ENCODE measurements at places on chromosomes 12 and 14.

- no peak for DNase-seq
Observed at GRCh38 chr12:111121840-111122239, 201.5 kb upstream of the MYL2 start.

DNA sequence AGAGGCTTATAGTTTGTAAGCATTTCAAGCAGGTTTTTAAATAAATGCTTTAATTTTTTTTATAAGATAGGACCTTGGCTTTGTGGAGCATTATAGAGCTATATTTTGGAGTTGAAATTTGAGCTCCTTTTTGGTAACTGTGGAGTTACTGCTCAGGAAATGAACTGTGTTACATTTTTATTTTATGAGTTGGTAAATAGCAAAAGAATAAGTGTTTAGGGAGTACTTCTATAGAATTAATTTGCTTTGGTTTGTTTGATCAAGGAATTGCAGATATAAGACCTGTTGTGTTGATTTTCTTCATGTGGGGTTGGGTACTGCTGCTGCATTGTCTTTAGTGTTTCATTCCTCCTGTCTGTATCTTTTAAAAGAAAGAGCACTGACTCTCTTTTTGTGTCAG is 3.5 kb downstream of the ATP2A2 start:
- DNase-seq, result no peak

DNA sequence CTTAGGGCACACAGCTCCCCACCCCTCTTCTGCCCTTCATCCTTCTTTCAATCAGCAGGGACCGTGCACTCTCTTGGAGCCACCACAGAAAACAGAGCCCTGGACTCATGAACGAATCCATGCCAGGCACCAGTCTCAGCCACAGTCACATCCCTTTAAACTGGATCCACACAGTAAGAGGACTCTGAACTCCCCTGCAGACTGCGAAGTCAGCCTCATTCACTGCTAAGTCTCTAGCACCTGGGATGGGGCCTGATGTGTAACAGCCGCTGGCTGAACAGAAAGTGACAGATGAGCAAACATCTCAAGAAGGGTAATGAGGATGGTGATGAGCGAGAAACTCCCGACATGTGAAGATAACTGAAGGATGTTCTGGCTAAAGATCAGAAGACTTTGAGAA is 45.8 kb upstream of the IQSEC3 start:
- DNase-seq, result no peak

GRCh38 chr12:115341442-115341841 is 657.5 kb upstream of the TBX3 start:
- DNase-seq, result no peak

DNA sequence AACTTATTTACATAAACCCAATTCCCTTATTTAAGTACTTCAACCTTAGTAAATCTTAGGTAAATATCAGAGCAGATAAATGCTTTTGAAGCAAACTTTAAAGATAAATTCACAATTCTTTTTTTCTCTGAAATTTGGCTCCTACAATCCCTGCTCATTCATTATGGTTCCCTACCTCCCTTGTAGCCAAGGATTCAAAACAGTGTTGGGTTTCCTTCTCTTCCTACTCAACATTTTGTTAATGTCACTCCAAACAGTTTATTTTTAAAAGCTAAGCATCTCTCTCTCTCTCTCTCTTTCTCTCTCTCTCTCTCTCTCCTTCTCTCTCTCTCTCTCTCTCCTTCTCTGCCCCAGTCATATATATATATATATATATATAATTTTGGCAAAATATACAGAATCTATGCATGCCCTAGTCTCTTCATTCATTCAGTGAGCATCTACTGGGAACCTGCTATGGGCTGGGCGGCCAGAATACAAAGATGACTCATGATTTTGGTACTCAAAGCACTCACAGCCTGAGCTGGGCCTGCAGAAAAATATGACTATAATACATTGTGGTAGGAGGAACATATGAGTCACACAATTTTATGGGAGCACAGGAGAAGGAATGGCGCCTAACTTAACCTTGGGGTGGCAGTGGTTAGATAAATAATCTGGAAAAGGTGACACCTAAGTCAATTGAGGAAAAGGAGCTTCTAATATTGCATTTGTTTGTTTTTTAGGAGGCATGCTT is 123.7 kb upstream of the DHRS4 start:
- no peak for DNase-seq

- no peak for DNase-seq
Observed at GRCh38 chr12:11731455-11731854, 82.0 kb downstream of the ETV6 start.

- DNase-seq, result no peak
Observed at GRCh38 chr14:34496679-34497513, 34.9 kb upstream of the SPTSSA start.

DNA sequence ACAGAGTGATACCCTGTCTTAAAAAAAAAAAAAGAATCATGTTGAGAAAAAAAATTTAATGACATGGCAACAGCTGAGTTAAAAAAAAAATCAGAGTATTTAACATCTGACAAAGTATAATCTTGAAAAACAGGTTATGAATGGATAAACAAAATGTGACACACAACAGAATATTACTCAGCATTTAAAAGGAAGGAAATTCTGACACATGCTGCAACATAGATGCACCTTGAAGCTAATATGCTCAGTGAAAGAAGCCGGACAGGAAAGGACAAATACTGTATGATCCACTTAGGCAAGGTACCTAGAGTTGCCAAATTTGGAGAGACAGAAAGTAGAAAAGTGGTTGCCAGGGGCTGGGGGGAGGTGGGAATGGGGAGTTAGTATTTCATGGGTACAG is 19.4 kb upstream of the EIF2B2 start:
- DNase-seq, result no peak

DNA sequence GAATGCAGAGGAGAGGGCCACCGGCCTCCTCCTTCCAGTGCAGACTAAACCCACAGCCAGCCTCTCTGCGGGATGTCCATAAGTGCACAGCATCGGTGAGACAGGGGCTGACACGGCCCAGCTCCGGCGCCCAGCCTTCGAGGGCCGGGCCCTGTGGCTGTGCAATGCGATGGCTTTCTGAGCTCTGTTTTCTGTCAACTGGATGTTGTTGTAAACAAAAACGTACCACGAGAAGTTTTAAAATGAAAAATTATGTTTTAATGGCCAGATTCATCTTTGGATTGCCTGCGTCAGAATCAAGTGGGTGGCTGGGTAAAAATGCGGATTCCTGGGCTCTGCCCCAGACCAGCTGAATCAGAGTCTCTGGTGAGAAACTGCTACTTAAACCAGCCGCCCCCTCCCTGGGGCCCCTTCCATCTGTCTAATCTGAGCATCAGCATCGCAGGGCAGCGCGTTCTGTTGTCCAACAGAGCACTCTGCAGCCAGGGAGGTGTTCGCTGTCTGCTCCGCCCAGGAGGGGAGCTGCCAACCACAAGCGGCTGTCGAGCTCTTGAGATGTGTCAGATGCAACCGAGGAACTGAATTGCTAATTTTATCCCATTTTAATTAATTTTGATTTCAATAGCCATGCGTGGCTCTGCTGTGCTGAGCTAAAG is 133.4 kb downstream of the RFLNA start:
- DNase-seq, result no peak

DNA sequence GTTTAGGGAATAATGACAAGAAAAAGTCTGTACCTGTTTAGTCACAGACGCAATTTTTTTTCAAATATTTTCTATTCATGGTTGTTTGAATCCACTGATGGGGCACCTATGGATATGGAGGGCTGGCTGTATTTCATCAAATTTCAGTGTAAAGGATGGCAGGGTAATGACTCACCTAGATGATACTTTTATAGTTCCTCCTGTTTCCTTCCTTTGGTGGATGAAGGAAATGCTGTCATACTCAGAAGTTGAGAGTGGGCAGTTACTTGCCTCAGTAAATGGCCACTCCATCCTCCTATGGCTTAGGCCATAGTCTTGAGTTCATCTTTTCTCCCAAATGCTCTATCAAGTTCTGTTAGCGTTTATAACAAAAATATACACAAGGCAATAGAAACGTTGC is 18.9 kb upstream of the C12orf71 start:
- no peak for DNase-seq

DNA sequence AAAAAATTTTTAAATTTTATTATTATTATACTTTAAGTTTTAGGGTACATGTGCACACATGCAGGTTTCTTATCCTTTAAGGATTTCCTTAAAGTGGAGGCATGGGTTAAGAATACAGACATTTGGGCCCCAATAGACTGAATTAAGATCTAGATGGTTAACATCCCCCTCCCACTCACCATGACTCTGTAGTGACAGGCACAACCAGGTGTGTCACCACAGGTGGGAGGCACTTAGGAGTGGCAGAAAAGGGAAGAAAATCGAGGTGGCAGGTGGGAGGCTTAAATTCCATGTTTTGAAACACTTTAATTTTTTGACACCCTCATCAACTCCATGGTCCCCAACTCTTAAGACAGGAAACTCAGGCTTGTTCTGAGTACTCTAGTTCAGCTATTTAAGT is 37.6 kb upstream of the GRIP1 start:
- no peak for DNase-seq

GRCh38 chr12:52677671-52678070 is 2.5 kb downstream of the KRT1 start:
- DNase-seq, result no peak

GRCh38 chr12:52391618-52392002 is 6.2 kb upstream of the KRT84 start:
- DNase-seq, result no peak

- DNase-seq, result no peak
Observed at GRCh38 chr14:32100175-32100574, 23.1 kb downstream of the ARHGAP5 start.

- no peak for DNase-seq
Observed at GRCh38 chr12:54629925-54630324, 4.8 kb downstream of the LACRT start.

GRCh38 chr14:85974602-85975001 is 444.7 kb downstream of the FLRT2 start:
- no peak for DNase-seq

DNA sequence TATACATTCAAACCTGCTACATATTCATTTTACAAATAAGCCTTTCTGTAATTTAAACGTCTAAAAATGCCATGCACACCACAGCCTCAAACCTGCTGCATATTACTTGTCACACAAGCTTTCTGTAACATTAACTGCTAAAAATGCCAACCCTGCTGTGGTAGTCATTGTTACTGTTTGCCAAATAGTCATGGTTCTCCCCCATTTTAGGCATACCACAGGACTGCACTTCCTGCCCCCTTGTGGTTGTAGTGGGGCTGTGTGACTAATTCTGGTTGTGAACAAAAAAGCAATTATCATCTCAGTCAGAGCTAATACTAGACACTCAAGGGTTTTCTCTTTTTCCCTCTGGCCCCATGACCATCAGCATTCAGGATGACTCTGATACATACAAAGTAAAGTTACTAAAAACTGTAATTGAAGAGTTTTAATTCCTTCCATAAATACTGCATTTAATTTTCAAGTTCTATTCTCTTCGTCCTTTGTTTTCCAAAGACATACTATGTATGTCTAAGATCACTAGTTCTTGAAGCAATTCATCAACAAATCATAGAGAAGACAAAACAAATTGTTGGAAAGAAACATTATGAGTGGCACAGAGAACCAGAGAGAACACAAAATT is 5.7 kb upstream of the SLC35F4 start:
- DNase-seq, result no peak

DNA sequence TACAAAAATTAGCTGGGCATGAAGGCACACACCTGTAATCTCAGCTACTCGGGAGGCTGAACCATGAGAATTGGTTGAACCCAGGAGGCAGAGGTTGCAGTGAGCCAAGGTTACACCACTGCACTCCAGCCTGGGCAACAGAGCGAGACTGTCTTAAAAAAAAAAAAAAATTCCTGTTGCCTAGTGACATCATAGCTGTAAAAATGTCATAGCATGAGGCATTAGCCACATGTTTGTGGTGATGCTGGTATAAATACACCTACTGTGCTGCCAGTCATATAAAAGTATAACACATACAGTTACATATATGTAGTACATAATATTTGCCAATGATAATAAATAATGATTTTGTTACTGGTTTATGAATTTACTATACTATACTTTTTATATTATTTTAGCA is 22.2 kb downstream of the SLC41A2 start:
- no peak for DNase-seq

DNA sequence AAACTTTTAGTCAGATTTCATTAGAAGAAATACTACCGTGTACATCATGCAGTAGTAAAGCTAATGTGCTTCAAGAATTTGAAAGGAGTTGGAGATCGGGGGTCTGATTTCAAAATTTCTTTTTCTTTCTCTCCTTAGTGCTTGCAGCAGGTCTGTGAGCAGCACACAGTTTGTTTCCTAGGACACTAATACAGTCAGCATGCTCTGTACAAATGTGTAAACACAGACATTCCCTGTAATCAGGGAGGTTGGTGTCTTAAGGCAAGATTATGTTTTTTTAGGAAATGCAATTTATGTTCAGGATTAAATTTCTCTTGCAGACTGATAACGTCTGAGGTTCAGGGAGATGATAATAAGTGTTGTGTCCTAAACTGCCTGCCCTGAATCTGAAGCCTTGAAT is 142.7 kb downstream of the ALX1 start:
- no peak for DNase-seq

- no peak for DNase-seq
Observed at GRCh38 chr12:6457220-6457945, 5.5 kb downstream of the TAPBPL start.

DNA sequence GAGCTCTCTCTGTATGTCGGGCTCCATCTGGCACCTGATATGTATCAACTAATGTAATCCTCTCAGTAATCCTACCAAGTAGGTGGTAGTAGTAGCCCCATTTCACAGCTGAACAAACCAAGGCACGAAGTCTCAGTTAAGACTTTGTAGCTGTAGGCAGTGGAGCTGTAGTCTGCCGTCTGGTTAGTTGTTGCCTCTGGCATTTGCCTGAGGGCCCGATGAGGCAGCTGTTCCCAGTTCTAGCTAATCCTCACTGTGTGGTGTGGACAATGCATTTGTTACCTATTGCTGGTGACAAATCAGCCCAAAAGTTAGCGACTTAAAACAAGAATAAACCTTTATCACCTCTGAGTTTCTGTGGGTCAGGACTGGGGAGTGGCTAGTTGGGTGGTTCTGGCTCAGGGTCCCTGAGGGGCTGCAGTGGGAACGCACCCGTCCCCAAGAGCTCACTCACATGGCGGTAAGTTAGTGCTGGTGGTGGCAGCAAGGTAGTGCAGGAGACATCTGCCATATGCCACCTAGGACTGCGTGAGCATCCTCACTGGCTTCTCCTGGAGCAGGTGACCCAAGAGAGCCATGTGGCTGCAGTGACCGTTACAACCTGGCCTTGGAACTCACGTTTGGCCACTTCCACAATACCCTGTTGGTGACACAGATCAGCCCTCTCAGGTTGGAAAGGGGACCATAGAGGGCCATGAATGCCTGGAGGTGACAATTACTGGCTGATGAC is 5.6 kb downstream of the AACS start:
- no peak for DNase-seq

- DNase-seq, result no peak
Observed at GRCh38 chr14:104301731-104302460, 163.5 kb downstream of the KIF26A start.

- no peak for DNase-seq
Observed at GRCh38 chr12:116624516-116624915, 65.3 kb downstream of the MAP1LC3B2 start.
